Central memory CD8-positive, alpha-beta T cell (primary cell): ENCODE measurements at places on chromosomes 12 and 14.

DNA sequence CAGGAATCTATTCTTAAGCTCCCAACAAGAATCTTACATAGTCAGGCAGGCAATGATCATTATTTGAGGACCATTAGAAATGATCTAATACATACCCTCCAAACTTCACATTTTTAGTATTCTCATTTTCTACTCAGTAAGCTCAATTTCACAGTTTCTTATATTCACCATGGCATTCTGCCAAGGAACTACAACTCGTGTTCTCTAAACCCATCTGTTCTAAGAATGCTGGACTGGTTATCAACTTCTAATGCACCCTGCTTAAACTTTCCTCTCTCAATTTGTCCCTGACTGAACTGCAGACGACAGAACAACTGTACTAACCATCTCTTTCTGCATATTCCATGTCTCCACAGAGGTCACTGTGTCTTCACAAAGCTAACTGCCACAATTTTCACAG lies 58.6 kb downstream of the GXYLT1 start:
- no peak overlapping the region for H3K4me3 ChIP-seq
- no peak overlapping the region for H3K27ac ChIP-seq
- peaks cover 13% of the 10 kb centered on the region for H3K36me3 ChIP-seq
- no peaks in the 10 kb centered on the region for H3K27me3 ChIP-seq
- H3K4me1 ChIP-seq = no peaks in the 10 kb centered on the region

GRCh38 chr14:65476942-65477318 lies 64.4 kb downstream of the FUT8 start:
- H3K27ac ChIP-seq = no peak overlapping the region
- peaks cover 2% of the 10 kb centered on the region for H3K36me3 ChIP-seq
- H3K27me3 ChIP-seq = no peaks in the 10 kb centered on the region
- no peak overlapping the region for H3K4me3 ChIP-seq
- DNase-seq = no peak
- H3K4me1 ChIP-seq = peaks cover 56% of the 10 kb centered on the region

DNA sequence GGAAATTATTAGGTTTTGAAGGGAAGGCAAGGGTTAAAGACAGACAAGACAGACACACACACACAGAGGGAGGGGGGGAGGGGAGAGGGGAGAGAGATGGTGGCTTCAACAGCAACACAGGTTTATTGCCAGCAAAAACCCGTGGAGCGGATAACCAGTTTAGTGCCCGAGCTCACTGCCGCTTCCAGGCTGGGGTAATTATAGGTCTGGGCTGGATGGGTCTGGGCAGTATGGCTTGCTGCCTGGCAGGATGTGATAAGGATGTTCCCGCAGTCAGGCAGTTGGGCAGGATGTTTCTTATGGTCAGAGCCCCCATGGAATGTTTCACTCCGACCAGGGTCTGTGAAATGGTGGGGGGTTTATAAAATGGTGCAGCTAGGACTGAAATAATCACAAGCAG lies 4.4 kb upstream of the TDRD9 start:
- peaks cover 5% of the 10 kb centered on the region for H3K36me3 ChIP-seq
- no peak for DNase-seq
- H3K27ac ChIP-seq = no peak overlapping the region

DNA sequence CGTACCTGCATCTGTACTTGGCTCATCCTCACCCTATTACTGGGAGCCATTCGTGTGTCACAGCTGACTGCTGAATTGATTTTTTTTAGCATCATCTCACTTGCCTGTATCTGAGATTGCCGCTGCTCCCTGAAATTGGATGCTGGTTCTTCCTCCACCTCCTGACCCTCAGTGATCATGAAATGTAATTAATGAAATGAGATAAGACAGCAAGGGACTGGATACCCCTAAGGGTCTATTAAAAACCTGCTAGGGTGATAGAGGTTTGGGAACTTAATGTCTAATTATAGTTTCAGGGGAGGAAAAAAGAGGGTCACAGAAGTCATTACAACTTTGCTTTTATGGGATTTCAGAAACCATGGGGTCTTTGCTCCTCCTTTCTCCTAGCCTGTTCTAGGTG lies 410.6 kb downstream of the DPF3 start:
- no peak for DNase-seq
- H3K36me3 ChIP-seq = no peaks in the 10 kb centered on the region
- no peak overlapping the region for H3K27ac ChIP-seq
- H3K4me1 ChIP-seq = no peaks in the 10 kb centered on the region
- H3K4me3 ChIP-seq = no peak overlapping the region

DNA sequence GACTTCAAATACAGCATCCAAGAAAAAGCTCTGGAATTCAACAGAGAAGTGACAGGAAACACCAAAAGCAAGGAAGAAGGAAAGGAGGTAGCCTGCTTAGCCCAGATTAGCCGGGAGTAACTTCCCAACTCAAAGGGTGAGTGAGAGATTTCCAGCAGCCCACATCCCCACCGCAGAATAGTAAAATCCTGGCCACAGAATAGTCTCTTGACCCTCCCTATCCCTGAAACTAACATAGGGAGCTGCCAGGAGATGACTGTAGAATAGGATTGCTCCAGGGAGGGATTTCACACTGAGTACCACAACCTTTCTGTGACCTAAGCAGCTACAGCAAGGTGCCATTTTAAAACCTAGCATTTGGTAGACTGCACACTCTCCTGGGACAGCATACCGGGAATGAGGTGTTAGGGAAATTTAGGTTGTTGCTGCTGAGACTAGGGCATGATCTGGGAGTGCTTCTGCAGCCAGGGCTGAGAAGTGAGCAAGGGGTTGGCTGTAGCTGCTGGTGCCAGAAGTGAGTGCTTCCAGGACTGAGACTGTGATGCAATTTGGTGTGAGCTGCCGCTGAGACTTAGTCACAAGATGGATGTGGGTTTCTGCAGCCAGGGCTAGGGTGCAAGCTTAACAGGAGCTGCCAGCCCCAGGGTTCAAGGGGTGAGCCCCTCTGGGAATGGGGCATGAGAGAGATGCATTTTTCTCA lies 66.0 kb downstream of the TMTC3 start:
- no peak overlapping the region for H3K4me3 ChIP-seq
- H3K27me3 ChIP-seq = no peaks in the 10 kb centered on the region
- no peaks in the 10 kb centered on the region for H3K4me1 ChIP-seq
- no peak for DNase-seq

DNA sequence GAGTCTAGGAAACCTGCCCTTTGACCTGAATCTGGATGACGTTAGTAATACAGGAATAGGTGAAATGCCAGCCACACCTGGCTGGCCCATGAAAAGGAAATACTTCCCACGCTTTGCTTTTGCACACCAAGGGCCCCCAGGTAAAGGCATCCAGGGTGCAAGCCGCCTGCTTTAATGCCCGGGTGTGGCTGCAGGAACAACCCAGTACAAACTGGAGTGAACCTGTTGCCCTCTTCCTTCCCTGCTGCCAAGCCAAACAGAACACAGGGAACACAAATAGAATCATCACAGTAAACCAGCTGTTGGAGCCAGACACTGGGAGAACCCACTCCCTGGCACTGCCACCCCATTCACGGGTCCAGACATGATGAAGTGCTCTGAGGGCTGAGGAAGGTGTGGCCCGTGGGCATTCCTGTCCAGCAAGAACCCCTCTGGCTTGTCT lies 24.2 kb upstream of the FOS start:
- H3K4me1 ChIP-seq = peaks cover 45% of the 10 kb centered on the region
- no peaks in the 10 kb centered on the region for H3K27me3 ChIP-seq
- H3K4me3 ChIP-seq = no peak overlapping the region
- peak overlapping the region; percentile 41 for H3K27ac ChIP-seq
- DNase-seq = no peak

DNA sequence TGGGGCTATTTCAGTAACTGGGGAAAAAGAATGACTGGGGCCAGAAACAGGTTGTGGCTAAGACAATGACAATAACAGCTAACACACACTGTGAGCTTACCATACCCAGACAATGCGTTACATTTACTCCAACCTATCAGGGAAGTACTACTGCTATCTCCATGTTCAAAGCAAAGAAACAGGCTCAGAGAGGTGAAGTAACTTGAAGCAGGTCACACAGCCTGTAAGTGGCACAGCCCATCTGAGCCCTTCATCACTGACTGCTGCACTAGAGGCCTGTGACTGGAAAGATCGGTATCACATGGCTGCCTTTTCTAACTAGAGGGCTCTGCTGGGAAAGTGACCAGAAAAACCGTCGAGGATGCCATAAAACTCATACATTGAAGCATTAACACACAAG lies 7.9 kb downstream of the GCN1 start:
- no peak for DNase-seq
- no peak overlapping the region for H3K27ac ChIP-seq
- H3K4me3 ChIP-seq = no peak overlapping the region
- H3K4me1 ChIP-seq = peaks cover 14% of the 10 kb centered on the region

DNA sequence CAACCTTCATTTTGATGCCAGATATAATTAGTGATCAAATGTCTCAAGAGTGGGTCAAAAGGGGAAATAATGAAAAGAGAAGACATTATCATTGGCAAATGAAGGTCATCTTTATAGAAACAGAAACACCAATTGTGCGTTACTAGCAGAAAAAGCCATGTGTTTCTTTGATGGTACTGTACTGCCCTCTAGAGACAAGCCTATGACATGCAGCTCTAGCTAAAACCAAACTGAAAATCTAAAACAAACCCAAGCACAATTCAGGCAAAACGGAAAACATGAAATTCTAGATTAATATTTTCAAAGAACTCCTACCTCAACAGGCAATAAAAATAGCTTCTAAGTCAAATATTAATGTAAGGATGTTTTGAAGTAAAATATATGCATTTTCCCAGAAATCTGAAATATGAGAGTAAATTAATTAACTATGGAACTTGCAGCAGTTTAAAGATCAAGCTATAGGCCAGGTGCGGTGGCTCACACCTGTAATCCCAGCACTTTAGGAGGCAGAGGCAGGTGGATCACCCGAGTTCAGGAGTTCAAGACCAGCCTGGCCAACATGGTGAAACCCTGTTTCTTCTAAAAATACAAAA lies 115.4 kb downstream of the KLHL28 start:
- H3K27me3 ChIP-seq = peaks cover 12% of the 10 kb centered on the region
- H3K36me3 ChIP-seq = no peaks in the 10 kb centered on the region
- no peaks in the 10 kb centered on the region for H3K4me1 ChIP-seq
- H3K4me3 ChIP-seq = no peak overlapping the region

- no peak for DNase-seq
- H3K4me1 ChIP-seq = peaks cover 14% of the 10 kb centered on the region
- peaks cover 3% of the 10 kb centered on the region for H3K36me3 ChIP-seq
- H3K27ac ChIP-seq = peak overlapping the region; percentile 52
- peak overlapping the region; percentile 0 for H3K4me3 ChIP-seq
Measured at GRCh38 chr14:105096206-105096875, 31.1 kb upstream of the GPR132 start.
